ENCODE measurements at places on chromosomes 6 and 20.

GRCh38 chr20:3406481-3407039 lies 909 bp downstream of the DNAAF9 start:
- no peak for DNase-seq

DNA sequence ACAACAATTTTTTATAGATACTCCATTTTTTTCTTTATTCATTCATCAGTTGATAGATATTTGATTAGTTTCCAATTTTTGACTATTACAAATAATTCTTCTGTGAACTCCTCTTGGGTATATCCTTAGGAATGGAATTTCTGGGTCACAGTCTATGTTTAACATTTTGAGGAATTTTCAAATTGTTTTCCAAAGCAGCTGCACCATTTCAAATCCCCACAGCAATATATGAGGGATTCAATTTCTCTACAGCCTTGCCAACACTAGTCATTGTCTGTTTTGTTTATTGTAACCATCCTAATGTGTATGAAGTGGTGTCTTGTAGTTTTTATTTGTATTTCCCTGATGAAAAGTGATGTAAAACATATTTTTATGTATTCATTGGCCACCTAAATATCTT lies 320.3 kb upstream of the DEFB112 start:
- DNase-seq: no peak

GRCh38 chr20:40258931-40259330 lies 430.1 kb downstream of the MAFB start:
- DNase-seq: no peak

GRCh38 chr6:14790976-14791375 lies 454.9 kb upstream of the JARID2 start:
- DNase-seq: no peak

DNA sequence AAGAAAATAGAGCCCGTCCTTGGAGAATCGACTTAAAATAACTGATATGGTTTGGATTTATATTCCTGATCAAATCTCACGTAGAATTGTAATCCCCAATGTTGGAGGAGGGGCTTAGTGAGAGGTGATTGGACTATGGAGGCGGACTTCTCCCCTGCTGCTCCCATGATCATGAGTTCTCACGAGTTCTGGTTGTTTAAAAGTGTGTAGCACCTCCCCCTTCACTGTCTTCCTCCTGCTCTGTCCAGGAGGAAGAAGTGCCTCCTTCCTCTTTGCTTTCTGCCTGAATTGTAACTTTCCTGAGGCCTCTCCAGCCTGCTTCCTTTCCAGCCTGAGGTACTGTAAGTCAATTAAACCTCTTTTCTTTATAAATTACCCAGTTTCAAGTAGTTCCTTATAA lies 529.2 kb downstream of the HAO1 start:
- DNase-seq: no peak

DNA sequence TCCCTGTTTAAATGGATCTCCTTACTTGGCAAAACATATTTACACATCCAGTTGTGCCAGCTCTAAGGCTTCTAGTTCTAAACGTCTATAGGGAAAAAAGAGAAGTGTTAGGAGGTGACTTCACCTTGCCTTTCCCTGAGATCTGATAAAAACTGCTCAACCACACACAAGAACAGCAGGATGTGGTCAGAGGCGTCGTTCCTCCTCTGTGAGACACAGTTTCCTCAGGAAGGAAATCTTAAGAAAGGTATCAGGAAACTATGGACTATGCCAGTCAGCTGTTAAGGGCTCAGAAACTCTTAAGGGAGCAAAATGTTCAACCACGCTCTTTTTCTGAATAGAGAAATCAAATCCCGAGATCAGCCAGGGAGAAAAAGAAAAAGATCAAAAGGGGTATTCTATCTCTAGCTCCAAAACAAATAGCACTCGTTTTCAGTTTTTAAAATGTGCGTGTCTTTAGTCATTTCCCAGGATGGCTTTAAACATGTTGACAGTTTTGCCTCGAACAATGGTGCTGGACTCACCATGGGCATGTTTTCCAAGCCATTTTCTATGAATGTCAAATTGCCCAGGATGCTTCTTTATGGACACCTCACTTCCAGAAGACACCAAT lies 154.5 kb downstream of the HACE1 start:
- peak; percentile 54 for DNase-seq

GRCh38 chr6:106087548-106088325 lies 1.6 kb downstream of the PRDM1 start:
- no peak for DNase-seq

GRCh38 chr6:142384519-142385254 lies 82.9 kb downstream of the ADGRG6 start:
- DNase-seq: no peak

GRCh38 chr6:97591955-97592354 lies 308.9 kb upstream of the MMS22L start:
- no peak for DNase-seq

DNA sequence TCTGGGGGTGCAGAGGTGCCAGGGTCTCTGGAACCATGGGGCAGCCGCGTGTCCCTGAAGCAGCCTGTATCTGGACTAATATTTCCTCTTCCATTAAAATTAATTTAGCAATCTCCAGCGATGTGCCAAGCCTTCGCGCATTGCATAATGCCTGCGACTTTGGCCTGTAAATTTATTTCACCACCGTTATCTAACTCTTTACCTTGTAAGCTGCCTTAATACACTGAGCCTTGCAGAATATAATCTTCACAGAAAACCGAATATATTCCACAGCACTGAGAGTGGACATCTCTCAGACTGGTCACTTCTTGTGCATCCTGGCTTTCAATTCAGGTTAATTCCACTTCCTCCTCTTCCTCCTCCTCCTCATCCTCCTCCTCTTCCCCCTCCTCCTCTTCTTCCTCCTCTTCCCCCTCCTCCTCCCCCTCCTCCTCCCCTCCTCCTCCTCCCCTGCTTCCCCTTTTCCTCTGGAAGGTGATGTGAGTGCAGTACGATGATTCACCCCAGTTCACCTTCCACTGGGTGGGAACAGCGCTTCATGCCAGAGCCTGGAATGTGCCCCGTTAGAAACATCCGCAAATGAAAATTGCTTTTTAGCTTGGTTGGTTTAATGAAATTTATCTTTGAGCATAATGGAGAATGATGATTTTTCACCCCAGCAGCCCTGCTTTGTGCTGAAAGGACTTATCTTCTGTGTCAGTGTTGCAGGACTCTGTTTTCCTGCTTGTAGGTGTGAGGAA lies 101.4 kb downstream of the CDH4 start:
- DNase-seq: no peak

DNA sequence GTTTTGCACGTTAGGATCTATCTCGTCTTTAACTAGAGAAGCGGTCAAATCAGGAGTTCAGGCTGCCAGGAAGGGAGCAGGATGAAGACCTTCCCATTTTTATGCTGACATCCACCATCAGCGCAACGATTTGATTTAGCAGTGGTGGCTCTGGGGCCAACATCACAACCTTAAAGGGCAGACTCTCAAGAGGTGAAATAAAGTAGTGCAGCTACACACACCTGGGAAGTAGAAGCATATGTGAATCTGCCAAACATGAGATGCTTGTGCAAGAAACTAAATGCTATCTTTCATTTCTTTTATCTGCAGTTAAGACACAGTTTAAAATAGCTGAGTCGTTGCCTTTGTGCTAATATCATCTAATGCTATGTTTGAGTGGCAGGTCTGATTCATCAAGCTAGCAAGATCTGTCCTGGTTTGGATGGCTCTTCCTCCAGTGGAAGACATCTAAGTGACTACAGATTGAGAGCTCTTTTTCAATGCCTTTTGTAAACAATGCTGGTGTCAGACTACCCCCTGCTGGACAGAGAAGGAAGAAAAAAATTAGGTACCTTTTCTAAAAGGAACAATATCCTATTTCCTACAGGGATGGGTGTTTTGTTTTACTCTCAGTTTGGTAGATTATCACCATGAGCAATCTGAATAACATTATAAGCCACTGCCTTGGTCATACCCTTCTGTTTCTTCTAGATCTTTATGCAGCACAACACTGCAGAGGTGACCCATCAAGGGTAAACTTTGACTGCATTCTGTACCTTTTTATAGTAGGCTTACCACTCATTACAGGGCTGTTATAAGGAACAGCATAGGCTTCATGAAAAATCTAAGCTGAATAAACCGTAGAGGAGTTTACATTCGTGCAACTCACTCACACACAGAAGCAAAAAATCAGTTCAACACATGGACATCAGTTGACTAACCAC lies 171.6 kb upstream of the FBXL4 start:
- DNase-seq: peak; percentile 44

DNA sequence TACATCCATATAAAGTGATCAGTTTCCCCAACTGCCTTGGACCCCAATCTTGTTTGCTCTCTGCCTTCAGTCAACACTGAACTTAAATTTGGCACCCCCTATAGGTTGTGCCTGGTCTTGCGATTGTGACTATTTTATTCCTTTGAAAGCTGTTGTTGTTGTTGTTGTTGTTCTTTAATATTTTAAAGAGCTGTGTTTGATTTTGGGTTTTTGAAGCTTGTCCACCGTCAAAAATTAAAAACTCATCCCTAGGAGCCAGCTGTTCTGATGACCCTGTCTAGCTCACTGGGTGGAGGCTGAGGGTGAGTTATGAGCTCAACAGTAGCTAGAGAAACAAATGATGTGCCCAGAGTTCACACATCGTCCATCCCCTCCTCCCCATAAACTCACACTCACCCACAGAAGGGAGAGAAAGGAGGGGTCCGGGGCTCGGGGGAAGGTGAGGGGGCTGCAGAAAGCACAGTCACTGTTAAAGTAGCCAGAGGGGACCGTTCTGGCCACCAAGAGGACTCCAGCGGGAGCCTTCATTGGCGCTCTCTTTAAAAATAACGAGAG lies 4.0 kb downstream of the SIM1 start:
- no peak for DNase-seq

DNA sequence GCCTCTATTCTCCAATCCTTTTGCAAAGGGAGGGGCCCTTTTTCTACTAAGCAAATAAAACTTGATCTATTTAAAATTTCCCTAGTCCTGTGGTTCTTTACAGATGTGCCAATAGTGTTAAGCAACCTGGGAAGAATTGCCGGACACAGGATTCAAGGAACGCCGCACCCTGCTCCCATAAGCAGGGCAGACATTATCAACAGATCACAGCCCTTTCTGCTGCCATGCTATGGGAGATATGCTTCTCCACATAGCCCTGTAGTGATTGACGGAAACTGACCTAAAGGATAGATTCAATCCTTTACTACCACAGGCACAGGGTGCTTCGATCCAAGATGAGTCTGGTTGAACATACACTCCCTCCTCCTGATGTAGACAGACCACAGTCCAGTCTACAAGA lies 118.4 kb upstream of the TRAF3IP2 start:
- DNase-seq: no peak

DNA sequence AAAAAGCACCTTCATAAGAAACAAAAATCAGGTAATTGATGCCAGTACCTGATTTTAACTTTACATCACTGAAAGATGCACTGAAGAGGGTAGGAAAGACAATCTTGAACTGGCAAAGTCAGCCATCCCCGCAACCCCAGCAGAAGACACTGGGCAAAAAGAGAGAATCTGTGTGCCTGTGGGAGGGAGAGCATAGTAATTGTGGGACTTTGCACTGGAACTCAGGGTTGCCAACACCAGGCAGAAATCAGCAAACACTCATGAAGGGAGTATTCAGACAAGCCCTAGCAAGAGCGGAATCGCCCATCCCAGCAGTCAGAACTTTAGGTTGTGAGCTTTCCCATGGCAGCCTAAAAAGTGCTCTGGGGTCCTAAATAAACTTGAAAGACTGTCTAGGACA lies 344.6 kb upstream of the GJE1 start:
- no peak for DNase-seq

DNA sequence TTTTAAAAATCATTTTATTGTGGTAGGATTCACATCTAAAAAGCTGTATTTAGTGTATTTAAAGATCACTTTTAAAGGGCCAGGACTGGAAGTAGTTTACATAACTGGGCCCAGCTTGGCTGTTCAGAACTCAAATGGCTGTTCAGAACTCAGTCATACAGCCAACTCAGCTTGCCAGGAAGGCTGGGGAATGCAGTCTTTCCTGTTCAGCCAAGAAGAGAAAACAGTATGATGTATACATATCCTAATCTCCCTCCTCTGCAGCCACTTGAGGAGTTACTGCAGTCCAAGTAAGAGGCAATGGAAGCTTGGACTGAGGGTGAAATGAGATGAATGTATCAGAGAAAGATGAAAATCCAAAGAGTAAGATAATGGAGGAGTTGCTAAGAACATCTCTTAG lies 24.6 kb downstream of the DSTN start:
- DNase-seq: no peak

DNA sequence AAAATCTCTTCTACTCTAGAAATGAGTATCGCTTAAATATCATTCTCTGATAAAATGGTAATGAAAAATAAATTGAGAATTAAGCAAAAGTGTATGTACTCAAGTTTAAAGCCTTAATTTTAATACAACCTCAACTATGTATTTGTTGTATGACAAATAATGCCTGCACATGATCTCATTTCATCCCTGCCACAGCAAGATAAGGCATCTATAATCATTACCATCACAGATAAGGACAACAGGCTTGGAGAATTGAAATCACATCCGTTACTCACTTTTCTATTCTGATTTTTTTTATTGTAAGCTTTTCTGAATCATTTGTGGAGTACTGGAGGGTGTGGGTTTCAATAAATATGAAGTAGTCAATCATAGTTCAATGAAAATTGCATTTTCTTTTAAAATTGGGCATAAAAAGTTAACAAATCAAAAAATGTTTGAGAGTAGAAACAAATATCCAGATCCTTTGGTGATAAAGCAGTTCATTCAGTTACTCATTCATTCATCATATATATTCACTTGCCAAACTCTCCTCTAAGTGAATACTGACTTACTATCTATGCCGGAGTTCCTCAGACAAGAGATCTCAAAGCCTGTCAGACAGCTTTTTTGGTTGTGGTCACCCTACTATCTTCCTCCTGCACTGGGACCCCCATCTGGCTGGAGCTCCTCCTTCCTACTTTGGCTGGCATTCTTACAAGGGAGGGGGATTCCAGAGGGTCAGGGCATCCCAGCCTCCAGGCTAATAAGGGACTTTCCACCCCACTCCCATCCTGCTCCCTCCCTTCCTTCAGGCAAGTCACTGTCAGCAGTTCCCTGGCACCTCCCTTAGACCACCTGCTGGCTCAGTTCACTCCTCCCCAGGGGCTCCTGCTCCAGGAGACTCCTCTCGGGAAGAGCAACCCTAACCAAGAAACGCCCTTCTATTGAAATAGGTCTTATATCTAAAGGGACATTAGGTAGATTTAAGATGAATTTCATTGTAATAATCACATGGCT lies 118.6 kb downstream of the OGFRL1 start:
- DNase-seq: no peak

GRCh38 chr6:13834790-13835189 lies 20.4 kb upstream of the MCUR1 start:
- DNase-seq: no peak

GRCh38 chr6:163745536-163746400 lies 331.2 kb downstream of the QKI start:
- DNase-seq: no peak

DNA sequence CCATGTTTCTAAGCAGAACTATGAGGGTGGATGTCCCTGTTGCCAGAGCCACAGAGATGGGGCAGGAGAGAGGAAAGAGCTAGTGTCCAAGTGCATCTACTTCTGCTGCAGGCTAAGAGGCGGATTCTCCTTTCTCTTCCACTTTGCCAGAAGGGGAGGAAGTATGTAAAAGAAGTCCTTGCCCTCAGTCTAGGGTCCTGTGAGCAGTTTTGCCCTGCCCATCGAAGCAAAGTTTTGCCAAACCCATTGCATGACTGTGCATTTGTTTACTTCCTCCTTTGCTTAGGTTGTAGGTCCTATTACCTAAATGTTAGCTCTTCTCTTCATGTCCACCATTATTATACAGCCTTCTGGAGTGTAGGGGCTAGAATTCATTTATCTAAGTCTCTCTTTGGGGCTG lies 106.2 kb upstream of the ARMC2 start:
- no peak for DNase-seq

GRCh38 chr6:31568537-31568961 lies 3.5 kb upstream of the LTA start:
- DNase-seq: peak; percentile 95

GRCh38 chr6:37053683-37054082 lies 48.2 kb downstream of the FGD2 start:
- no peak for DNase-seq
